ENCODE measurements at places on chromosomes 1 and 21.

GRCh38 chr1:40742363-40743061, 41.1 kb upstream of the KCNQ4 start:
- no peak for DNase-seq

GRCh38 chr1:8402109-8402710, 84.3 kb downstream of the SLC45A1 start:
- DNase-seq: no peak

- no peak for DNase-seq
Measured at GRCh38 chr1:179369751-179370341, 4.1 kb downstream of the AXDND1 start.

GRCh38 chr1:2314273-2314802, 77.0 kb downstream of the MORN1 start:
- DNase-seq: no peak

- no peak for DNase-seq
Measured at GRCh38 chr1:108051631-108052377, 86.8 kb upstream of the VAV3 start.

- no peak for DNase-seq
Measured at GRCh38 chr1:226965581-226966440, 25.7 kb downstream of the COQ8A start.

DNA sequence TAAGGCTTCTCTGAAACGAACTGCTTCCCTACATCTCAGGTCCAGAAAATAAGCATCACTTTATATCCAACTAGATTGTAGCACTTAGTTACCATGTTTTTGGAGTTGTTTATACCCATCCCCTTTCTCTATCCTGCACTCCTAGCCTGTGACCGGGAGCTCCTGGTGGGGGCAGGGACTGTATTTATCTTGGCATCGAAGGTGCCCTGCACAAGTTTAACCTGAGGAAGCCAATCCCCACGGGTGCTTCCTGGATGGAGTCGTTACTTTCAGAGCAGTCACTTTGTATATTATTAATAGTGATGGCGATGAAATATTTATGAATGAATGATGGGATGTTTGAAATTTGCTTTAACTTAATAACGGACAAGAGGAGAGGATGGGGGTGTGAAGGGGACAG, 73.9 kb downstream of the KLHDC7A start:
- no peak for DNase-seq

DNA sequence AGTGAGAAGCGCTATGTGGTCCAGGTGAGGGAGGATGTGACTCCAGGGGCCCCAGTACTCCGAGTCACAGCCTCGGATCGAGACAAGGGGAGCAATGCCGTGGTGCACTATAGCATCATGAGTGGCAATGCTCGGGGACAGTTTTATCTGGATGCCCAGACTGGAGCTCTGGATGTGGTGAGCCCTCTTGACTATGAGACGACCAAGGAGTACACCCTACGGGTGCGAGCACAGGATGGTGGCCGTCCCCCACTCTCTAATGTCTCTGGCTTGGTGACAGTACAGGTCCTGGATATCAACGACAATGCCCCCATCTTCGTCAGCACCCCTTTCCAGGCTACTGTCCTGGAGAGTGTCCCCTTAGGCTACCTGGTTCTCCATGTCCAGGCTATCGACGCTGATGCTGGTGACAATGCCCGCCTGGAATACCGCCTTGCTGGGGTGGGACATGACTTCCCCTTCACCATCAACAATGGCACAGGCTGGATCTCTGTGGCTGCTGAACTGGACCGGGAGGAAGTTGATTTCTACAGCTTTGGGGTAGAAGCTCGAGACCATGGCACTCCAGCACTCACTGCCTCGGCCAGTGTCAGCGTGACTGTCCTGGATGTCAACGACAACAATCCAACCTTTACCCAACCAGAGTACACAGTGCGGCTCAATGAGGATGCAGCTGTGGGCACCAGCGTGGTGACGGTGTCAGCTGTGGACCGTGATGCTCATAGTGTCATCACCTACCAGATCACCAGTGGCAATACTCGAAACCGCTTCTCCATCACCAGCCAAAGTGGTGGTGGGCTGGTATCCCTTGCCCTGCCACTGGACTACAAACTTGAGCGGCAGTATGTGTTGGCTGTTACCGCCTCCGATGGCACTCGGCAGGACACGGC, 2.2 kb downstream of the CELSR2 start:
- DNase-seq: no peak

DNA sequence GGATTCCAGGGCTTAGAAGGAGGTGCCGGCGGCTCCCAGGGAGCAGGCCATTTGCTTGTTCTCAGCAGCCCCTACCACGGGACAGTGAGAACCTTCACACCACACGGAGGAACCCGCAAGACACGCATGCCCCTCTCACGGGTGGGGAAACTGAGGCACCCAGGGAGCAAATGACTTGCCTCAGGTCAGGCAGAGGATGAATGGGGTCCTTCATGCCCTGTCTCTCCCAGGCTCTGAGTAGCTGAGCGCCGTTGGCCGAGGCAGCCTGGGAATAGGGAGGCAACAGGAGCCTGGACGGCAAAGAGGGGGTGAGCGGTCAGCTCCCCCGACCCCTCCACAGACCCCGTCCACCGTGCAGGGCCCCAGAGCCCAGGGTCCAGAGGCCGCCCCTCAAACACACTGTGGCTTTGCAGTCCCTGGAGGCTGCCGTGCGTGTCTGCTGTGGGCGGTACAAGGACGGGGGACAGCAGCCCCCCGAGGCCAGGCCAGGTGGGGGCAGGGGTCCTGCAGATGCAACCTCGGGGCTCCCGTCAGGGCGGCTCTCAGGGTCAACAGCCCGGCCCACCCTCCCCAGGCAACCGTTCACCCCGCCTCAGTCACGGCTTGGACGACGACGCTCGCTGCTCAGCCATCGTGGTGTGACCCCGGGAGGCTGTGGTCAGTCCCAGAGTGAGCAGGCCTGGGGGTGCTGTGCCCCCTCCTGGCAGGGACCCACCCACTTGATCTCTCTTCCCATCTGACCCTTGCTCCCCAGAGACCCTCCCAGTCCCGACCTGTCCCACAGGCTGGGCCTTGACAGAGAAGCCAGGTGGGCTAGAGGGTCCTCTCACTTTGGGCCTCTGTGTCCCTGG, 15.8 kb upstream of the COL6A2 start:
- DNase-seq: no peak

DNA sequence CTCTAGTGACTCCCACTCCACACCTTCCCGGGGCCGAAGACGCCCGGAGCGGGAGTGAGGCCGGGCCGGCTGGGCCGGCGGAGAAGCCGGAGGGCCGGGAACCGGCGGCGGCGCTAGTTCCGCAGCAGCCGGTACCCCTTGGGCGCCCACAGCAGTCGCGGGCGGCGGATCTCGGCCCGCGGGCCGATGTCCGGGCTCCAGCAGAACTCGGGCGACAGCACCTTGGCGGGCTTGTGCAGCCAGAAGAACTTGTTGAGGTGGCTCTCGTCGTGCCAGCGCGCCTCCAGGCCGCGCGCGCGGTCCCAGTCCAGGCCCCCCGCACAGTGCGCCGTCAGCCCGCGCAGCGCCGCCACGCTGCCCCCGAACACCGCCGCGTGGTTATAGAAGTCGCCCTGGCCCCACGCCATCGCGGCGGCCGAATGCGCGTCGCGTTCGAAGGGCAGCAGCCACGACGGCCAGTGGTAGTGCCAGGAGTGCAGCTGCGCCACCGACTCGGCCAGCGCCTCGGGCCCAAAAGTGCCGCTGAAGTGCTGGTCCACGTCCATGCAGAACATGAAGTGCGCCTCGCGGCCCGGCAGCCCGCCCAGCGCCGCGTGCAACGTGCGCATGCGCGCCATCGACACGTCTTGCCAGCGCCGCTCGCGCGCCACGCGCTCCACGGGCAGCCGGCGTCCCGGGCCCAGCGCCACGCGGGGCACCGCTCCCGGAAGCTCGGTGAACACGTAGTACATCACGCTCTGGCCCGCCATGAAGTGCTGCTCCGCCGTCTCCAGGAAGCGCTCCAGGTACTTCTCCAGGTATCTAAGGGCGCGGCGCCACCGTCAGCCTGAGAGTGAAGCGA, 14.0 kb downstream of the A3GALT2 start:
- DNase-seq: no peak

DNA sequence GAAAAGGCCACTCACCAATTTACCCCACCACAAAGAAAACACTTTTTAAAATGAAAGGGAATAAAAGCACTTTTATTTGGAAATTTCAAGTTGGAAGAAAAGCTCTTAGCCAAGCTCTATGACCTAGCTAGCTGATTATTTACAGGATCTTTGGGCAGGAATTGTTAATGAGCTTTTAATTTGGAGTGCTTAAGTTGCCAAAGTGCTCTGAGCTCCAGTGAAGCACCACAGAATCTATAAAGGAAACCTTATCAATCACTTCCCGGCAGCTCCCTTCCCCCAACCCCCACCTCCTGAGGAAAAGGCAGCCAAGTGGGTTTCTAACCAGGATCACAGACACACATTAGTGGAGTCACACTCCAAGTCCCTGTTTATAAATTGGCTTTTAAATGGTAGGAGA, 1.5 kb downstream of the ERI3 start:
- DNase-seq: no peak

DNA sequence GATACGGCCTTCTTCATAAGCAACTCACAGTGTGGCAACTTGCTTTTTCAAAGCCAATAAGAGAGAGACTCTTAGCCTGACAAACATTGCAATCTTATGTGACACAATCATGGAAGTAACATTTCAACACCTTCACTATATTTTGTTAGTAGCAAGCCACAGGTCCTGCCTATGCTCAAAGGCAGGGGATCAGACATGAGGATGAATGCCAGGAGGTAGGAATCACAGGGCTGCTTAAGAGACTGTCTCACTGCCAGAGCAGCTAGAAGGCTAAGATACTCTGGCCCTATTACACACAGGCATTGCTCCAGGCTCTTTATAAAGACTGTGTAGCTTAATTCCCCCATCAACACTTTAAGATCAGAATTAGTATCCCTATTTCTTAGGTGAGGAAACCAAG, 236.2 kb upstream of the KAZN start:
- DNase-seq: no peak

DNA sequence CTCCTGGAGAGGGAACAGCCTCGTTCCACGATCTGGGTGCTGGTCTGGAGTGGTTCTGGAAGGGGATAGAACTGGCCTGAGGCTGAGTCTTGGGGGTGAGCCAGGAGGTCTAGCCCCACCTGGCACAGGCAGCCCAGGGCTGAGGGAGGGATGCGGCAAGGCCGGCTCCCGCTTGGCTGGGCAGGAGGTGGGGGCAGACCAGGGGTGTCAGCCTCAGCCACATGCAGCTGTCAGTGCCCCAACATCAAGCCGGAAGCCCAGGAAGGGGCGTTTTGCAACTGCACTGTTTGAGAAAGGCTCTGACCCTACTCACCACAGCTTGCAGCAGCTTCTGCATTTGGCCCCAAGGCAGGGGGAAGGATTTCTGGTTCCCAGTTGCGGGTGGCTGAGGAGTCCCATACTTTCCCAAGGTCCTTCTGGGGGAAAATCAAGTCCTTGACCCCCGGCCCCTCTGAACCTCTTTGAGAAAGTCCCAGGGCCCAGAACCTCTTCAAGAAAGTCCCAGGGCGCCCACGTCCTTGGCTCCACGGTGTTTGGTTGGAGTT, 2.0 kb downstream of the EFHD2 start:
- DNase-seq: no peak

GRCh38 chr1:29569971-29570634, 333.8 kb downstream of the PTPRU start:
- no peak for DNase-seq

DNA sequence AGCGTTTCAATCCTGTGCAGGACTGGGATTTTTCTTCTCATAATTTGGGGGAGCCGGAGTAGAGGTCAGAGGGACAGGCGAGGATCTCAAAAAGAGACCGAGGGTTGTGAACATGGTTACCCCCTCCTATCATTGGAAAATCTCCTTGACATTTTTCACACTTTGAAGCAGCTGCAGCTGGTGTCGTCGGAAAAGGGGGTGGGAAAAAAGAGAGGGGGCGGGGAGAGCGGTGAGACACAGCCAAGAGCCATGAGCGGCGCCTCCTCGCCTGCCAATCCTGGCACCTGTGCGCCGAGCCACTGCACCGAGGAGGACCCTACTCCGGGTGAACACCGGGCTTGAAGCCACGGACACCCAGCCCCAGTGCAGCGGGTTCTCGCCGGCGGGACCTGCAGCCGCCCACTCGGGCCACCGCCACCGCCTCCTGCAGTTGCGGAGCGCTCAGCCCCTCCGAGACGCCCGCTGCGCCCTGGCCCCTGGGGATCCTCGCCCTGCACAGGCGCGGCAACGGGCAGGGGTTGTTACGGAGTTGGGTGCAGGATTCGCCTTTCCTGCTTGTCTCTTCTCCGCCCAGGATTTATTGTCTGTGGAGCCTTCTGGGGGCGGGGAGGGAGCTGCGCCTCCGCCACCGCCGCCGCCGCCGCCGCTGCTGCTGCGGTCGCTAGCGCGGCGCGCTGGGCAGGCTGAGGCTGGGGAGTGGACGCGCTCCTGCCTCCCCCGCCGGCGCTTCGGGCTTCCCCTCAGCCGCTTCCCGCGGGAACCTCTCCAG, at the start of gene LRRC7:
Gene LRRC7, plus strand, starts transcription at position 271 of the 769 bp plus-strand sequence. CDS start 718 bp downstream, outside the sequence.
- no peak for DNase-seq

DNA sequence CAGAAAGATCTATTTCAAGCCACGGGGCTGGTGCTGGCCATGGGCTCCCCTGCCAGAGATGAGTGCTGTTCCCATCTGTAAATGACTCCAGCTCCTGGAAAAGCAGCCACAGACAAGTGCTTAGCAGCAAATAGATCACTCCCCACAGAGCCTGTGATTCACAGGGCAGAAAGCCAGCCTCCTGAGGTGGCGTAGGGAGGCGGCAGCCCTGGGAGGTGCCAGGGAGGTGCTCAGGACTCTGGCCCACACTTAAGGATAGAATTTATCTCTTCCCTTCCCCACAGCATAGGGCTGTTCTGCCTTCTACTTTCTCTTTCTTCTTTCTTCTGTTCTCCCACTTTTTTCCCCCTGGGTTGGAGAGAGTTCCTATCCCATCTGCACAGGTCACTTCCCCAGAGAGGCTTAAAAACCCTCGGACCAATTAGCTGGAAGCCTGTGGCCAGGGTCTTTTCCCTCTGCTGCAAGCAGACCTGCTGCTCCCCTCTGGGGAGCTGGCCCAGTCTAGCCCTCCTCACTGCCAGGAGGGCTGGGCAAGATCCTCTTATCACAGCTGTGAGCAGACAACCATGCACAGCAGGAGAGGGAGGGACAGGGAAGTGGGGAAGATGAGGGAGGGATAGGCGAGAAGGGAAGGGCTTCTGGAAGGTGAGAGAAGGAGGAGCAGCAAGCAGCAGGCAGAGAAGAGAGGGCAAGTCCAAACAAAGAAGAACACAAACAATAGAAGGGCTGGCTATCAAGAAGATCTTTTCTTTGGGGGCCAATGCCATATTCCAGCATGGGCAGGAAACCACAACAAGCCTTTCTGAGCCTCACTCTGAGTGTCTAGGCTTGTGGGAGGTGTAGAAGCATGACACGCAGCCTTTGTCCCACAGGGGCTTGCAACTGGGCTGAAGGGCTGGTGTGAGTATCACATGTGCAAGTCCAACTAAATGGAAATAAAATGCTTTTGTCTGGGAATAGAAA, 41.0 kb downstream of the KCND3 start:
- DNase-seq: no peak

- DNase-seq: no peak
Measured at GRCh38 chr1:32893198-32894018, 7.1 kb downstream of the HPCA start.

DNA sequence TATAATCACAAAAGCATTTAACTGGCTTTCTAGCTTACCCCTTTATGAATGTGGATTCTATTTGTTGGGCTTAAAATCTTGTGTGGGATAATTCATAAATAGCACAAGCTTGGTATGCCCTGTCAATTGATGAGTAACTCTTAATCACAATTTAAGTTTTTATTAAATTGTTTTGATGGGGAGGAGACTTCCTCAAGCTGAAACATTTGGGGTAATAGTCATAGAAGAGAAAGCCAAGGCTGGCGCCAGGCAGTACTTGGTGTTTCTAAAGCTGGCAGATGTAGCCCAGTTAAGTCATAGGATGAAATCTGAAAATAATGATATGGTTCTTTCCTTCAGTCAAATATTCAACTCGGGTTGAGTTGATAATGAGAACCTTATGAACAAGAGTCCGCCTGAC, 167.2 kb downstream of the FMN2 start:
- DNase-seq: no peak
